ENCODE measurements at places on chromosomes 7 and 10. TPM values are rescaled to one million over a fixed set of nuclear protein-coding genes. Genes with fewer than 3 reads are reported as not detected.

The HERPUD2 gene
- total RNA-seq: 25.3 TPM

The ZYX gene
- total RNA-seq: 131 TPM

The ATP6V1F gene
- 276 TPM for total RNA-seq

The VWA2 gene
- total RNA-seq: not detected

The C10orf67 gene
- not detected for total RNA-seq

The NCAPG2 gene
- total RNA-seq: 38.4 TPM

The GPR146 gene
- total RNA-seq: 1.8 TPM

The ANXA8 gene
- total RNA-seq: 29.5 TPM

The PNLIP gene
- not detected for total RNA-seq

The UPK3BL1 gene
- total RNA-seq: 10.2 TPM

The HSPA12A gene
- total RNA-seq: 11.5 TPM

The IGFBP1 gene
- total RNA-seq: 49.0 TPM

The STN1 gene
- total RNA-seq: 22.3 TPM

The RGS10 gene
- 52.0 TPM for total RNA-seq

All from A549 treated with ZK216348 at 1 μM for 4 hours (cell line).